ENCODE measurements at places on chromosomes 4 and X.

DNA sequence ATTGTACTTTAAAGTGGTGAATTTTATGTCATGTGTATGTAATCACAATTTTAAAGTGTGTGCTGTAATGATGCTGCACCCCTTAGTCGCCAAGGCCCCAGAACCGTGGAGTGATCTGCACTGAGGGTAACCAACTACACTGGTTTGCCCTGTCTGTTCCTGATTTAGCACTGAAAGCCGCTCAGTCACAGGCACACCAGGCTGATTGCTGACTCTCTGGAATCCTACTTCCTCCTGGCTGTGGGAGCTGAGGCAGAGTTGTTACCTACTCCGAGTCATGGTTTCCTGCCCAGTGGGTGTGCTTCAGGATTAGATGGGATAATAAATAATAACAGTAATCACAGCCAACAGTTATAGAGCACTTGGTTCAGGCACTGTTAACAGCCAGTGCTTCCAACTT lies 645.4 kb downstream of the BCOR start:
- no peak for DNase-seq

DNA sequence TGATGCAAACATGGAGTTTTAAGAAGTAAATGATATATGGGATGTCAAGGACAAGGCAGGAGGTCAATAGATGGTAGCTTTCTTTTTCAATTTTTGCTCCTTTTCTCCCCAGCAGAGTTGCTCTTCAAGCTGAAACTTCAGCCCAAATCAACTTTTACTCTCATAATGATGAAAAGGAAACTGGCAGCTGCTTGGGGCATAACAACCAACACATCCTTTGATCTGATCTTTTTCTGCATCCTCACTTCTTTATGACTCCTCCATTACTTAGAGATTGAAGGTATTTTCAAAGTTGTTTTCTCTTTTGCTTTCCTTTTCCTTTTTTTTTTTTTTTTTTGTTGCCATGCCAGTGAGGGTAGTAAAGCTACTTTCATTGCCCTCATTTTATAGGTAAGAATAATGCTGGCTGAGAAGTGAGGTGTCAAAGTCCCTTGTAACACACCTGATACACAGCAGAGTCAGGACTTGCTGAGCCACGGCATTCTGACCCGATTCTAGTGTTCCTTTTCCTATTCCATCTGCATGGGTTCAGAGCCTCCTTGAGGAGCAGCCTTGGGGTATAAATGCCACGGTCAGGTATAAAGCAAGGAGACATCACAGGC lies 26.9 kb downstream of the SLC2A9 start:
- DNase-seq, result no peak

GRCh38 chrX:42696536-42697124 lies 81.3 kb downstream of the PPP1R2C start:
- DNase-seq, result no peak

DNA sequence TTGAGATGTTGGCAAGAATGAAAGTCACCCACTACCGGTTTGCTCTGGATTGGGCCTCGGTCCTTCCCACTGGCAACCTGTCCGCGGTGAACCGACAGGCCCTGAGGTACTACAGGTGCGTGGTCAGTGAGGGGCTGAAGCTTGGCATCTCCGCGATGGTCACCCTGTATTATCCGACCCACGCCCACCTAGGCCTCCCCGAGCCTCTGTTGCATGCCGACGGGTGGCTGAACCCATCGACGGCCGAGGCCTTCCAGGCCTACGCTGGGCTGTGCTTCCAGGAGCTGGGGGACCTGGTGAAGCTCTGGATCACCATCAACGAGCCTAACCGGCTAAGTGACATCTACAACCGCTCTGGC lies 12.3 kb downstream of the RPL9 start:
- no peak for DNase-seq

DNA sequence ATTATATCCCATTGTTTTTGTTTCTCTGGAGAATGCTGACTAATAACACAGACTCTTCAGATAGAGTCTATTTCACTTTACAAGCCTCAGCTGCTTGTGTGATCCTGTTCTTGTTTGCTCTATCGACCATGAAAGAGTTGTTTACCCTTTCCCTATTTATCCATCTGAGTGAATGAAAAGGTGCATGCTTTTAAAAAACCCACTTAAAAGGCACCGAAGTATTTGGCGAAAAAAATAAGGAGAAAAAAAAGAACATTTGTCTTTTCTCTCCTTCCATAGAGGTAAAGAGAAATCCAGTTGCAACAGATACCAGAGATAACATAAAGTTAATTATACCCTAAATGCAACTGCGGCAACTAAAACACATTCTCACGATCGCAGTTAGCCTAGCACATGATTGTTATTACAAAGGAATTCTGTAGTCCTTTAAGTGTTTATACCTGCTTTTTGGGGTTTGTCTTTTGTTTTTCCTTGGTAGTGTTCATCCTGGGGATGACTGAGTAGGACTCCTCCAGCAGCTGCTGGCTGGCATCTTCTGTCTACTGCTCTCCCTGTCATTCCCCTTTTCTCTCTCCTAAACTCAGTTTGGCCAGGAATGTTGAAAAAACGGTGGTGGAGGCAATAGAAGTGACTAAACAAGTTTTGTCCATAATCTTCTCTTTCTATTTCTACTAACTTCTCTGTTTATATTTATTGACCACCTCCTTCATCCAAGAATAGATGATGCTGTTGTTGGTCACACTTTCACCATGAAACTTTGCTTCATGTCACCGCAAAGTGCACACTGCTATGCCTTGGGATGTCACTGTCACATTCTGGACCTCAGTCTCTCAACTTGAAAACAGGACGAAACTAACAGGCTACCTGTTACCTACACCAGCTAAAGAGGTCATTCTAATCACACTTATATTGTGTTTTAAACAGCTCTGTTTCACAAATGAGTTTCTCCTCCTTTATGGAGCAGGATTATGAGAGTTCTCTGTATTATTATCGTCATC lies 41.9 kb upstream of the FRAS1 start:
- DNase-seq, result no peak

- no peak for DNase-seq
These were observed 53.5 kb downstream of the APBB2 start for GRCh38 chr4:41160856-41161255.
